ENCODE measurements at places on chromosomes 2 and 18. TPM values are rescaled to one million over a fixed set of nuclear protein-coding genes. Genes with fewer than 3 reads are reported as not detected.

The TMEM214 gene
- polyA plus RNA-seq: 56.8 TPM

The CHN1 gene
- 0.92 TPM for polyA plus RNA-seq

The DCTN1 gene
- 123 TPM for polyA plus RNA-seq

The UNC80 gene
- polyA plus RNA-seq: not detected

The SATB2 gene
- not detected for polyA plus RNA-seq

The RNU2-63P gene
- polyA plus RNA-seq: not detected

The SPTBN1 gene
- 72.7 TPM for polyA plus RNA-seq

The CAPN14 gene
- polyA plus RNA-seq: 0.36 TPM

The PHLPP1 gene
- 0.78 TPM for polyA plus RNA-seq

The COL3A1 gene
- 0.16 TPM for polyA plus RNA-seq

The ALLC gene
- not detected for polyA plus RNA-seq

The DSG1 gene
- polyA plus RNA-seq: 3.7 TPM
